CD4-positive, alpha-beta T cell treated with Interferon alpha-2 for 1 hour (primary cell): ENCODE measurements at places on chromosomes 1 and 21.

GRCh38 chr1:226002667-226003501 lies 3.7 kb upstream of the SDE2 start:
- DNase-seq: peak; percentile 35

DNA sequence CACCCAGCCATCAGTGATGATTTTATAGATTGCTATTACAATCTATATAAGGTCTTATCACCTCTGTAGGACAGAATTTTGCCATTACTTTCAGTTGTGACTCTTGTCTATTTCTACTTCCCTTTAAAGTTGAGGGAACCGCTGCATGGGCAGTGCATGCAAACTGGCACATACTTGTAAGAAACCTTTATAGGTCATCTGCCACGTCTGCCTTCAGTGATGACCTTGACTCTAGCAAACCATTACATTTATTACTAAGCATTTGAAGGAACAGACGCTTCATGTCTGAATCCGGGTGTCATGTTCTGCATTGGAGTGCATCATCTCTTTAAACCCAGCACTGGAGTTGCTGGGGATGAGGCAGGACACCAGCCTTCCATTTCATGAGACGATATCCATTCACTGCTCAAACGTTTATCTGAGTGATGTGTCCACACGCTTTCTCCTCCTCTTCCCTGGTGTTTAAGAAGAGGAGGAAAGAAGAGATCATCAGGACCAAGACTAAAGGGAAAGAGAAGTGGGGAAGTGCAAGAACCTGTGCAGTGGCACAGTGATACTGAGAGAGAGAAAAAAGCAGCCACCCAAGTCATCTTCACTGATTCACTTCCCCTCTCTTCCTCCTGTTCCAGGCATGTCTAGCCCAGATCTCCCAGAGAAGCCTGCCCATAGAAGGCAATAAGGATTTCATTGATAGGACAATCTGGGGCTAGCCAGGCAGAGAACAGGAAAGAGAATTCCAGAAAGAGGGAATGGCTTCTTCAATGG lies 14.1 kb downstream of the CCSAP start:
- DNase-seq: no peak

GRCh38 chr1:56396581-56396980 lies 182.8 kb downstream of the PLPP3 start:
- no peak for DNase-seq

GRCh38 chr1:162006081-162006480 lies 17.6 kb downstream of the OLFML2B start:
- no peak for DNase-seq

DNA sequence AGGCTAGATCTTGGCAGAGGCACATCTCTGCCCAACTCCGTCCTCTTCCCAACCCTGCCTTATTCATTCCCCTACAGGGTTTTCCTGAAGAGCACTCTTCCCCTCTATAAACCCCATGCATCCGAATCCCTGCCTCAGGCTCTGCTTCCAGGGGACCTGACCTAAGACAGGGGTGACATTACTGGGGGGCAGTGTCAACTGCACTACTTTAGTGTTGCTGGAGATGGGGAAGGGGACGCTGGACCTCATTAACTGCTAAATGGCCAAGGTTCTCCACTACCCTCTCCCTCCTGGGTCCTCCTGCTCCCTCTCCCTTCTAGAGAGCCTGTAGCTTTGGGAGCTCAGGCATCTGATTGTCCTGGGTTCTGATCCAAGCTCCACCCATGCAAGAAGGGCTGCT lies 126.2 kb downstream of the GRIK3 start:
- no peak for DNase-seq

DNA sequence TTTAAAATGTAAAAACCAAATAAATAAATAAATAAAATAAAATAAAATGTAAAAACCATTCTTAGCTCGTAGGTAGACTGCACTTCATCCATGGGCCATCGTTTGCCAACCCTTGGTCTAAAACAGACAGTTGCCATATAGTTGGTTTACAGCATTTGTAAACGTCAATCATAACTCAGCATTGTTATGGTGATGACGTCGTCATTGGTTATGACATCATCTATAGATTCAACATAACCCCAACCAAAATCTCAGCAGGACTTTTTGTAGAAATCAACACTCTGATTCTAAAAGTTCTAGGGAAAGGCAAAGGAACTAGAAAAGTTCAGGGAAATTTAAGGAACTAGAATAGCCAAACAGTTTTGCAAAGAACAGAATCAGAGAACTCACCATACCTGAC lies 15.8 kb upstream of the SUMO3 start:
- no peak for DNase-seq
